Tibial artery (tissue), 4 donors: ENCODE measurements at places on chromosomes 5 and 9.

DNA sequence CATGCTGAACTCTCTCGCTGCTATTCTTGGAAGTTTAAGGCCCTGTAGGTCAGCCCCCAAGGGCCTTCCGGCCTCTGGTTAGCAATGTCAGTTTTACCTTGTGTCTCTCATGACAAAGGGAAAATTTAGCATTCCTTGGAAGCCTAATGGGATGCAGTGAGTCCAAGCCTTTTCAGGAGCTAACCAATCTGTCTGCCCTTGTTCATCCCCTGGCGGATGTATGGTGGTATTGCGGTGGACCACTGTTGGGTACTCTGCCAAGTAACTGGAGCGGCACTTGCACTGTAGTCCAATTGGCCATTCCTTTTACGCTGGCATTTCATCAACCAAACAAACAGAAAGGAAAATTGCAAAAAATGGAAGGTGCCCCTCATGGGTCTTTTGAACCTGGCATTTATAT, 318.4 kb upstream of the NMUR2 start:
- no peaks in the 10 kb centered on the region for H3K4me1 ChIP-seq
- H3K4me3 ChIP-seq, result no peak overlapping the region
- no peak for DNase-seq
- no peak overlapping the region for H3K27ac ChIP-seq

GRCh38 chr5:76524101-76524835, 98.9 kb downstream of the F2RL2 start:
- no peaks in the 10 kb centered on the region for H3K36me3 ChIP-seq
- H3K27ac ChIP-seq, result no peak overlapping the region
- no peak overlapping the region for H3K4me3 ChIP-seq
- no peaks in the 10 kb centered on the region for H3K27me3 ChIP-seq
- no peaks in the 10 kb centered on the region for H3K4me1 ChIP-seq
- DNase-seq, result no peak

- no peak overlapping the region for H3K27ac ChIP-seq
- H3K36me3 ChIP-seq, result no peaks in the 10 kb centered on the region
- DNase-seq, result no peak
- H3K4me1 ChIP-seq, result no peaks in the 10 kb centered on the region
- no peaks in the 10 kb centered on the region for H3K27me3 ChIP-seq
- no peak overlapping the region for H3K4me3 ChIP-seq
These were observed 63.8 kb upstream of the RARS1 start for GRCh38 chr5:168422431-168422830.

DNA sequence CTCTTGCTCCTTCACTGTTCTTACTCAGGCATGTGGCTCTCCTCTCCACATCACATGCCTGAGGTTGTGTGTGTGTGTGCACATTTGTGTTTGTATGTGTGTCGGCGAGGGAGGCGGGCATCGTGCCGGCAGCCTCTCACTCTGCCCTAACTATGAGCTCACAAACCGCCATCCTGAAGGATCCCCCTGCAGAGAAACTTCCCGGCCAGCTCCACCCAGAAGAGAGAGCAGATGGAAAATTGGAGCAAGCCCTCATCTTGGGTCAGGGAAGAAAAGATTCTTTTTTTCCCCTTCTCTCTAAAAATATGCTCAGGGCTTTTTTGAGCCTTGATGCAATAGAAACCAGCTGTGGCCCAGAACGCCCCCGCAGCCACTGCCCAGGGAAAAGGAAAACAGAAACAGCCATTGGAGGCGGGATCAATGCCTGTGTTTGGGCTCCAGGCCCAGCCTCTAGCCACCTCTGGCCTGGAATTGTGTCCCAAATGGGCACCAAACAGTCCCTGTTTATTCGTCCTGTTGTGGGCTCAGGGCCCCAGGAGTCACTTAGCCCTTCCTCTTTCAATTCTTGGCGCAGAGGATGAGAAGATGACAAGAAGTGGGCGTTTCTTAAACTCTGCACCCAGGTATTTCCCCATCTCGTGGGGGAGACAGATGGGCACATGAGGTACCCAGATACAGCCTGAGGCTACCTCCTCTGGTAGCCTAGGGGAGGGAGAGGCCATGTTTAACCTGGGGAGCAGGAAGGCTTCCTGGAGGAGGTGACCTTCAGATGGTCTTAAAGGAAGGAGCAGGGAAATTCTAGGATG, 151.5 kb downstream of the RGS3 start:
- H3K27me3 ChIP-seq, result no peaks in the 10 kb centered on the region
- H3K27ac ChIP-seq, result peak overlapping the region; percentile 73
- H3K4me1 ChIP-seq, result peaks cover 49% of the 10 kb centered on the region
- peak; percentile 72 for DNase-seq

GRCh38 chr9:17900606-17901005, 321.7 kb downstream of the SH3GL2 start:
- no peak overlapping the region for H3K27ac ChIP-seq
- H3K4me3 ChIP-seq, result no peak overlapping the region
- H3K27me3 ChIP-seq, result no peaks in the 10 kb centered on the region
- no peaks in the 10 kb centered on the region for H3K36me3 ChIP-seq
- peaks cover 7% of the 10 kb centered on the region for H3K4me1 ChIP-seq
